Nephron progenitor cell (in vitro differentiated cells): ENCODE measurements at places on chromosomes 7 and 10.

- H3K4me1 ChIP-seq: no peaks in the 10 kb centered on the region
- peaks cover 5% of the 10 kb centered on the region for H3K36me3 ChIP-seq
- H3K27me3 ChIP-seq: peaks cover 3% of the 10 kb centered on the region
- no peak overlapping the region for H3K4me3 ChIP-seq
- H3K27ac ChIP-seq: no peak overlapping the region
Measured at GRCh38 chr7:42902331-42902730, 9.5 kb downstream of the C7orf25 start.

- H3K27me3 ChIP-seq: no peaks in the 10 kb centered on the region
- no peak overlapping the region for H3K27ac ChIP-seq
- no peak overlapping the region for H3K4me3 ChIP-seq
- H3K4me1 ChIP-seq: peaks cover 13% of the 10 kb centered on the region
- DNase-seq: no peak
- H3K36me3 ChIP-seq: no peaks in the 10 kb centered on the region
Measured at GRCh38 chr10:95440756-95441546, 120.2 kb downstream of the SORBS1 start.

DNA sequence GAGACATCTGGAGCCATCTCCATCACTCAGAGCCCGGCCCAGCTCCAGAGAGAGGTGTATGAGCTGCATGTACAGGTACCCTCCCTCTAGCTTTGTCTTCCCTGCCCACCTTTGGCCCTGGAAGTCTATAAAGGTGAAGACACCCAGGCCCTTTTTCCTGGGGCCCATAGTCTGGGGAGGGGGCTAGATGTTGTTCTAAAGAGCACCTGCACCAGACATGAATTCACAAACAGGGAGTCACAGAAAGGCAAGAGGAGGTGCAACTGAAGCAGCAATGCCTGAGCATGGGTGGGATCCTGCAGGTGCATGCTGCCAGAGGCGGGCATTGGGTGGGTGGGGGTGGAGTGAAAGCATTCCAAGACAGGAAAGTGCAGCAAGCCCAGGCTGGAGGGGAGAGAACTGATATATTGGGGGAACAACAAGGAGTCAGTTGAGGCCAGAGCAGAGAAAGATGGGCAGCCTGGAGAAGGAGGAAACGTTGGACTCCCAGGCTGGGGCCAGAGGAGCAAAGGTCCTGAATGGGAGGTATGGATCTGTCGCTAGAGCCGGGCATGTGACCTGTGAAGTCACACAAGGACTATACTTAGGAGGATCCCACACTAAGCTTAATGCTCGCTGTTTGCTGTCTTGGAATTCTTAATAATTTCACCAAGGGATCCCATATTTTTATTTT, 11.7 kb downstream of the CDHR1 start:
- no peak overlapping the region for H3K27ac ChIP-seq
- H3K4me3 ChIP-seq: no peak overlapping the region
- no peak for DNase-seq
- H3K36me3 ChIP-seq: no peaks in the 10 kb centered on the region
- H3K4me1 ChIP-seq: no peaks in the 10 kb centered on the region

DNA sequence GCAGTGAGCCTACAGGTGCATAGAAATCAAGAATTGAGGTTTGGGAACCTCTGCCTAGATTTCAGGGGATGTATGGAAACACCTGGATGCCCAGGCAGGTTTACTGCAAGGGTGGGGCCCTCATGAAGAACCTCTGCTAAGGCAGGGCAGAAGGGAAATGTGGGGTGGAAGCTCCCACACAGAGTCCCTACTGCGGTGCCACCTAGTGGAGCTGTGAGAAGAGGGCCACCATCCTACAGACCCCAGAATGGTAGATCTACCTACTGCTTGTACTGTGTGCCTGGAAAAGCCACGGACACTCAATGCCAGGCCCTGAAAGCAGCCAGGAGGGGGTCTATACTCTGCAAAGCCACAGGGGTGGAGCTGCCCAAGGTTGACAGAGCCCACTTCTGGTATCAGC, 533.5 kb downstream of the GPAM start:
- DNase-seq: peak; percentile 2
- H3K4me1 ChIP-seq: no peaks in the 10 kb centered on the region
- H3K36me3 ChIP-seq: peaks cover 6% of the 10 kb centered on the region
- no peaks in the 10 kb centered on the region for H3K27me3 ChIP-seq
- no peak overlapping the region for H3K27ac ChIP-seq

- H3K27ac ChIP-seq: peak overlapping the region; percentile 20
- peaks cover 6% of the 10 kb centered on the region for H3K36me3 ChIP-seq
- H3K4me3 ChIP-seq: no peak overlapping the region
- no peak for DNase-seq
- H3K4me1 ChIP-seq: peaks cover 59% of the 10 kb centered on the region
Measured at GRCh38 chr10:110865186-110865808, 6.4 kb upstream of the PDCD4 start.

- H3K27me3 ChIP-seq: peaks cover 17% of the 10 kb centered on the region
- peak overlapping the region; percentile 93 for H3K4me3 ChIP-seq
- DNase-seq: no peak
- H3K27ac ChIP-seq: no peak overlapping the region
- peaks cover 22% of the 10 kb centered on the region for H3K4me1 ChIP-seq
- no peaks in the 10 kb centered on the region for H3K36me3 ChIP-seq
Measured at GRCh38 chr10:73414230-73414945, 530 bp upstream of the ANXA7 start.

- no peak for DNase-seq
- H3K4me1 ChIP-seq: no peaks in the 10 kb centered on the region
- H3K27me3 ChIP-seq: no peaks in the 10 kb centered on the region
Measured at GRCh38 chr10:92385831-92386230, 94.9 kb downstream of the MARCHF5 start.

DNA sequence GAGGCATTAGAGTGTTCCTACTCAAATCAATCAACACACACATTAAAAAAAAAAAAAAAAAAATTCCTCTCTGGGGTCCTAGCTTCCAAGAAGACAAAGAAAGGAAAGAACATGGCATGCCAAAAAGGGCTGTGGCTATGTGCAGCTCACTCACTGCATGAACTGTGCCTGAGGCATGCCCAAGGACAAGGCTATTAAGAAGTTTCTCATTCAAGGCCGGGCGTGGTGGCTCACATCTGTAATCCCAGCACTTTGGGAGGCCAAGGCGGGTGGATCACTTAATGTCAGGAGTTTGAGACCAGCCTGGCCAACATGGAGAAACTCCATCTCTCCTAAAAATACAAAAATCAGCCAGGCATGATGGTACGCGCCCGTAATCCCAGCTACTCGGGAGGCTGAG, 41.9 kb upstream of the PPP3CB start:
- no peak for DNase-seq
- H3K4me3 ChIP-seq: no peak overlapping the region

- no peaks in the 10 kb centered on the region for H3K36me3 ChIP-seq
- DNase-seq: no peak
- no peak overlapping the region for H3K27ac ChIP-seq
- peaks cover 3% of the 10 kb centered on the region for H3K27me3 ChIP-seq
Measured at GRCh38 chr7:19814776-19815175, 41.4 kb upstream of the TMEM196 start.

- peaks cover 3% of the 10 kb centered on the region for H3K27me3 ChIP-seq
- no peak for DNase-seq
- peaks cover 77% of the 10 kb centered on the region for H3K4me1 ChIP-seq
- no peak overlapping the region for H3K4me3 ChIP-seq
- no peaks in the 10 kb centered on the region for H3K36me3 ChIP-seq
Measured at GRCh38 chr10:72321248-72322029, 33.3 kb downstream of the DNAJB12 start.

DNA sequence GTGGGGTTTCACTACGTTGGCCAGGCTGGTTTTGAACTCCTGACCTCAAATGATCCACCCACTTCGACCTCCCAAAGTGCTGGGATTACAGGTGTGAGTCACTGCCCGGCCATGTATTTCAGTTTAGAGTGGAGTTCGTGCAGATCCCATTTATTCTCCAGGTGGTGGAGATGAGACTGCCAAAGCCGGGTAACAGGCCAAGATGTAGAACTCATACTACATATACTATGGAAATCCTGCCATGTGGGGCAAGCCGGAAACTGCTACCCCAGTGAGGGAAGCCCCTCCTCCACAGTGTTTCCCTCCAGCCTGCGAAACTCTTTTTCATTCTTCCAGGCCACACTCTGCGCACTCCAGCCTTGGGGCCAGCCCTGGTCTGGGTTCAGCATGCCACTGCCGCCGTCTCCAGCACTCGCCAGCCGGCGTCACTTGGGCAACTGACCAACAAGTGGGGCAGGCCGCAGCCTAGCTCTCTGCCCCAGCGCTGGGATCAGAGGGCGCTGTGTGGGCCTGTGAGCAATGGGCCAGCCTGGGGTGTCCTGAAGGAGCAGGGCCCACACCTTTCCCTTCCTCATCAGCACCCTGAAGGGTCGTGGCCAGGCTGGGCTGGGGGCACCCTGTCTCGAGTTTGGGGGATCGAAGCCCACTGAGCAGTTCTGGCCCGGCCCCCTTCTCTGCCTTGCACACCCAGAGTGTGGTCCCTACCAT, 122.0 kb downstream of the TRRAP start:
- H3K27ac ChIP-seq: no peak overlapping the region
- no peak overlapping the region for H3K4me3 ChIP-seq
- H3K36me3 ChIP-seq: peaks cover 67% of the 10 kb centered on the region
- no peaks in the 10 kb centered on the region for H3K27me3 ChIP-seq
- no peaks in the 10 kb centered on the region for H3K4me1 ChIP-seq

GRCh38 chr7:113831556-113831955, 87.3 kb downstream of the PPP1R3A start:
- DNase-seq: no peak
- no peaks in the 10 kb centered on the region for H3K36me3 ChIP-seq
- H3K27me3 ChIP-seq: no peaks in the 10 kb centered on the region
- no peaks in the 10 kb centered on the region for H3K4me1 ChIP-seq
- peak overlapping the region; percentile 83 for H3K27ac ChIP-seq

GRCh38 chr10:7491230-7491629, 80.4 kb upstream of the SFMBT2 start:
- no peak overlapping the region for H3K4me3 ChIP-seq
- H3K4me1 ChIP-seq: peaks cover 66% of the 10 kb centered on the region
- no peak for DNase-seq
- H3K36me3 ChIP-seq: peaks cover 10% of the 10 kb centered on the region
- peaks cover 11% of the 10 kb centered on the region for H3K27me3 ChIP-seq
- no peak overlapping the region for H3K27ac ChIP-seq
